ENCODE measurements at places on chromosomes 3 and 15.
A peak's percentile ranks its signal among the peaks of the same experiment; 100 is the strongest.

GRCh38 chr15:65870889-65871533 lies 1.7 kb downstream of the RAB11A start:
- DNase-seq, result no peak

GRCh38 chr3:71931922-71932321 lies 147.0 kb upstream of the PROK2 start:
- DNase-seq, result no peak

GRCh38 chr15:65987100-65987499 lies 117.8 kb downstream of the RAB11A start:
- DNase-seq, result no peak

DNA sequence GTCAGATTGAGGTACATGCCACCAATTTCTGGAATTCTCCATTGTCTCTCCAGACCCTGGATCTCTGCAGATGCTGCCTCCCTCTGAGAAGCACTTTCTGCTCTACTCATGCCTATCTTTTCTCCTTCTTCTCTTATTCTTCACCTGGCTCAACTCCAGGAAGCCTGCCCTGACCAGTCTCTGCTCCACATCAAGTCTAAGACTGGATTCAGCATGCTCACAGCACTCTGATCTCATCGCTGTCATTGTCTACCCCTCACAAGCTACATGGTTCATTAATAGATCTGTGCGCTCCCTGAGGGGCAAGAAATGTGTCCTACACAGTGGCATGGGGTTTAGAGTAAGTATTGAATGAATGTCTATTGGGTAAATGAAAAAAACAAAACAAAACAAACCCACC lies 38.7 kb downstream of the CCR4 start:
- DNase-seq, result no peak

GRCh38 chr3:192371870-192372400 lies 355.4 kb downstream of the FGF12 start:
- DNase-seq, result no peak

GRCh38 chr15:63601704-63602185 lies 4.6 kb downstream of the FBXL22 start:
- no peak for DNase-seq

DNA sequence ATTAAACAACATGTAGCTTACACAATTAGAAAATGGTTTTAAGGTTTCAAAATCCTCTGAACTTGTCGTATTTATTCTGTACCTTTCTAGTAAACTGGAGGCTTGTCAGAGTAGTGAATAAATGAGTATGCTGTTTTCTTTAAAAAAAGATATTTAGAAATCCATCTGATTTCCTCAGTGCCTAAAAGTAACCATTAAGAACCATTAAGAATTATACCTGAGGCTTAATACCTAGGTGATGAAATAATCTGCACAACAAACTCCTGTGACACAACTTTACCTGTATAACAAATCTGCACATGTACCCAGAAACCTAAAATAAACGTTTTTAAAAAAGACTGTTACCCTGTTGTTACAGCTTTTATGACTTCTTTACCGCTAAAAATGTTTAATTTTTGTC lies 143.0 kb upstream of the SOX2 start:
- DNase-seq, result no peak

GRCh38 chr3:156389449-156389950 lies 165.4 kb downstream of the SSR3 start:
- no peak for DNase-seq

DNA sequence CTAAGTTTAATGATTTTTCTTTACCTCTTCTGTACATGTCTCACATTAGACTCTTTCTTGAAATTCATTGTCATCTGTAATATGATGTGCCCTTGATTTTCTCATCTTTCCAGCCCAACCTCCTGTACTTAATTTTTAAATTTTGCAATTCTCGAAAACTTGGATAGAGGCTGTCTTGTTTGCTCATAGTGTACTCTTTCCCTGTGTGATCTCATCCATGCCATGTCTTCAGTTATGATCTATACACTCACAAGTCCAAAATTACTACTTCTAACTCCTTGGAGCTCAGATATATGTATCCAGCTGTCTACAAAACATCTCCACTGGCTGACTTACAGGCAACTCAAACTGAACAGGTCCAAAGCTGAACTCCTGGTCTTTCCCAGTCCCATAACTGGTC lies 42.2 kb downstream of the CD200 start:
- no peak for DNase-seq

GRCh38 chr3:44042772-44043171 lies 198.9 kb upstream of the TOPAZ1 start:
- no peak for DNase-seq

- no peak for DNase-seq
Observed at GRCh38 chr15:48572823-48573222, 72.7 kb downstream of the FBN1 start.

- DNase-seq, result no peak
Observed at GRCh38 chr3:128999102-128999501, 2.0 kb upstream of the EFCC1 start.

DNA sequence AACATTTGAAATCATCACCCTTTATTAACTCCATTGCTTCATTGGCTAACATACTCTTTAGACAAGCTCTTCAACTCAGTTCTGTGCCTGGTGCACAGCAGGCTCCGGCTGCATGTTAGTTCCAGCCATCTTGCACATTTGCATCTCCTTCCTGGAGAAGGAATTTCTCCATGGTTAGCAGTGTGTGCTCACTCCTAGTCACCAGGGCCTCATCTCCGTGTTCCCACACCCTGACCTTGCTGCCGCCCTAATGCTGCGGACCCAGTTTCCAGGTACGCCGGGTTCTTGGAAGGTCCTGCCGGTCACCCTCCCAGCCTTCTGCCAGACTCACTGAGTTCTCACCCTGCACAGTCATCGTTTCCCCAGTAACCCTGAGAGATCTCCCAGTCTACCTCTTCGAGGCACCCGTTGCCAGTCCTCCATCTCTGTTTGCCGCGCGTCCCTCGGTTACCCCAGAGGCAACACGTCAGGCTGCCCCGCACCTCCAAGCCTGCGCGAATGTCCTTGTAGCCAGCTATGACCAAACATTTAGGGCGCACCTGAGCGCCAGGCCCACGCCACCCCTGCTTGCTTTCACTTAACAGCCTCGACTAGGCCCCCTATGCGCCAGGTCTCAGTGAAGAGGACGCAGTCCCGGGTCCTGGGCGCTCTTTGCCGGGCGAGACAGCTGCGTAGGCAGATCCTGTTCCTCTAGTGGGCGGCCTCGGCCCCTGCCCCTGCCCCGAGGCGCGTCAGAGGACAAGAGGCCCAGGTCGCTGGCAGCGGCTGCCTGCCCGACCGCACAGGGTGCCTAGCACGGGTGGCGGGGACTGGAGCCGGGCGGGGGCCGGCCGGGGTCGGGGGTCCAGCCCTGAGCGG lies 747 bp upstream of the ZNF592 start:
- peak; percentile 77 for DNase-seq

DNA sequence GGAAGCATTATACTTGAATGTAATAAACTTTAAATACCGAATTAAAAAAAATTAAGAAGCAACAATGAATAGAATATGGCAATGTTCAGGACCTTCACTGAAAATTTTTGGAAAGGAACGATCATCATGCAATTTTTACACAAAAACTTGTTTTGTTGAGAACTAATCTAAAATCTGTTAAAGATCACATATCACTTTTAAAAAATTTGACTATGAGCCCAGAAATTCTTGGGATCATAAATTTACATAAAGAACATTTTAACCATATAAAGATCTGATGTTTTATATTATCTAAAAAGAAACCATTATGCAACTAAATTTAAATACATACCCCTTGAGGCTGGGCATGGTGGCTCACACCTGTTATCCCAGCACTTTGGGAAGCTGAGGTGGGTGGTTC lies 76.2 kb upstream of the MELTF start:
- DNase-seq, result no peak

DNA sequence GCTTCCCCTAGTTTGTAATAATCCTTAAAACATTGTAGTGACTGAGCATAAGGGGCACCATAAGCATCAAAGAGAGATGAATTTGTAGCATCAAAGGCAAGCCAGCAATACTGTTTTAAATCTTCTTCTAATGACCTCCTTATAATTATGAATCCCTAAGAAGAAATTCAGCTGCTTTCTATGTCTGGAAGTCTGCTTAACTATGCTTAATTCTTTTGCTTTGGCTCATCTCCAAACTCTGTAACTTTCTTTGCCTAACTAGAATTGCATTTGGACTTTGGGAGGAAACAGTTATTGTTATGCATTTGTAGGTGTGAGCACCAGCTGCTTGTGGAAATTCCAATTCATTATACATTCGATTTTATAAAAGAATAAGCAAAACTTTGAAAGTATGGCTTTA lies 117.7 kb upstream of the SPATA16 start:
- no peak for DNase-seq

- DNase-seq, result no peak
Observed at GRCh38 chr3:157573780-157574378, 70.7 kb upstream of the VEPH1 start.

GRCh38 chr3:60017631-60018030 lies 967.8 kb upstream of the CFAP20DC start:
- peak; percentile 78 for DNase-seq

- no peak for DNase-seq
Observed at GRCh38 chr3:18416332-18416731, 8.8 kb downstream of the SATB1 start.

- DNase-seq, result no peak
Observed at GRCh38 chr15:39429898-39430357, 151.0 kb upstream of the THBS1 start.

DNA sequence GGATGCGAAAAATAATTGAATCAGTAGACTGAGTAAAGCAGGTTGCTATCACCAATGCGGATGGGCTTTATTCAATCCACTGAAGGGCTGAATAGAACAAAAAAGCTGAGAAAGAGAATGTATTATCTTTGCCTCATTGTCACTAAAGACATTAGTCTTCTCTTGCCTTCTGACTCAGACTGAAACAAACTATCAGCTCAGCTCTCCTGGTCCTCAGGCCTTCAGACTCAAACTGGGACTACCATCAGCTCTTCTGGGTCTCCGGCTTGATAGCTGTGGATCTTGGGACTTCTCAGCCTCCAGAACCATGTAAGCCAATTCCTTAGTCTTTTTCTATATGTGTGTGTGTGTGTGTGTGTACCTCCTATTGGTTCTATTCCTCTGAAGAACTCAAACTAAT lies 12.6 kb downstream of the IFT57 start:
- DNase-seq, result no peak

DNA sequence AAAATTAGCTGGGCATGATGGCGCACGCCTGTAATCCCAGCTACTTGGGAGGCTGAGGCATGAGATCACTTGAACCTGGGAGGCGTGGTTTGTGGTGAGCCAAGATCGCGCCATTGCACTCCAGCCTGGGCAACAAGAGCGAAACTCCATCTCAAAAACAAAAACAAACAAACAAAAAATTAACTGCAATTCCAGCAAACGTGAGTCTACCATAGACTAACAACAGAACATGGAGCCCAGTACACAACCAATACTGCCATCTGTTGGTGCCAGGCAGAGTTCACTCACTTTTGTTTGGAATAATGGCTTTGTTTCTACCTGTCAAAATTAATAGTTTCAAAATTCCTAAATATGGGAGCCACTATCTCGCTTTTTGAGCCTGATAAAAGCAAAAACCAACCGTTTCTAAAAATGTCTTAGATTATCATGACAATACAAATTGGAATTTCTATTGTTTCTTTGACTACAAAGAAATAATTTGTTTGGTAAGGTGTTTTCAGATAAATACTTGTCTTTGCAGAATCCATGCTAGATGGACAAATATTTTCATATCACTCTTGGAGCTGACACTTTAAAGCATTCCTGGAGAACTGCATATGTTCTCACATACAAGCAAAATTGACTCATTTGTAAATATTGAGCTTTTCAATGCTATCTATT lies 45.0 kb downstream of the GPR176 start:
- peak; percentile 9 for DNase-seq

DNA sequence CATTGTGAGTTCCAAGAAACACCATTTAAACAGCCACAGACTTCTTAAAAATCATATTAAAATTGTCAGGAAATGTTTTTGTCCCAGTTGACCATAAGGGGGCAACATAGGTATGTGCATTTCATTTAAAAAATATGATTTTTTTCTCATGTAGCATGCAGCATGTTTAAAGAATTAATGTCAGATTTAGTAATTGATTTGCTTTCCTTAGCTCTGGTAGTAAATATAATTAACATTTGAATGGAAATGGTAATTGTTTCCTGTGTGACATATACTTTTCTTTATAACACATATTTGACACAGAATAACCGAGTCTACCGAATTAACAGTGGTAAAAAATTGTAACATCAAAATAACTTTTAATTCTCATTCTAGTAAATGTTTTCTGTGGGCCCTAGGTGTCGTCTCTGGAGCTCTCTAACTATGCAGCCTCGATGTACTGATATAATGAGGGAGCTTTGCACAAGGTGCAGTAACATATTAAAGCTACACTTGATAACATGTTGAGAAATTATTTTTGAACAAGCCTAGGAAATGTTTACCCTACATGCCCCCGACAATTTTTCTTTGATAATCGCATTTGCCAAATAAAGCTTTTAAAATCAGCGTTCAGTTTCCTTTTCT lies 34.9 kb downstream of the NXPE3 start:
- no peak for DNase-seq

GRCh38 chr3:155853214-155854140 lies 750 bp downstream of the SLC33A1 start:
- peak; percentile 45 for DNase-seq

GRCh38 chr3:42773409-42773751 lies 327 bp upstream of the CCDC13 start:
- DNase-seq, result no peak

- no peak for DNase-seq
Observed at GRCh38 chr3:53531749-53532148, 37.3 kb downstream of the CACNA1D start.

- DNase-seq, result no peak
Observed at GRCh38 chr3:136919799-136920580, 37.8 kb upstream of the IL20RB start.

DNA sequence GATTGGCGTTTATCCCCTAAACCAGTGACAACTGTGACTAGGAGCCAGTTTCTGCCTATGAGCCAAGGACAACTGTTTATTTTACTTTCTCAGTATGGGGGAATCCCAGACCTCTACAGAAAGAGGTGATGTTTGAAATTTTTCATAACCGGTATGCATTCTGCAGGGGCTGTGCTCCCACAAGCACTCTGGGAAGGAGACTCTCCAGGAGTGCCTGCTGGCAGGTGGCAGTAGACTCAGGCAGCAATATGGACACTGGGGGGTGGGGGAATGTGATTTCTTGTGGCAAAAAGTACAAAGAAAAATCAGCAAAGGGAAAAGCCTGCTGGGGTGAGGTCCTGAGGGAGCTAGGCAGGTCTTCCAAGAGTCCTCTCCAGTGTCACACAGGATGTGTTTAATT lies 5.9 kb downstream of the TGM4 start:
- DNase-seq, result no peak

GRCh38 chr15:80613762-80614365 lies 81.2 kb upstream of the ABHD17C start:
- no peak for DNase-seq

- no peak for DNase-seq
Observed at GRCh38 chr15:79811406-79812405, 85.1 kb downstream of the MTHFS start.

DNA sequence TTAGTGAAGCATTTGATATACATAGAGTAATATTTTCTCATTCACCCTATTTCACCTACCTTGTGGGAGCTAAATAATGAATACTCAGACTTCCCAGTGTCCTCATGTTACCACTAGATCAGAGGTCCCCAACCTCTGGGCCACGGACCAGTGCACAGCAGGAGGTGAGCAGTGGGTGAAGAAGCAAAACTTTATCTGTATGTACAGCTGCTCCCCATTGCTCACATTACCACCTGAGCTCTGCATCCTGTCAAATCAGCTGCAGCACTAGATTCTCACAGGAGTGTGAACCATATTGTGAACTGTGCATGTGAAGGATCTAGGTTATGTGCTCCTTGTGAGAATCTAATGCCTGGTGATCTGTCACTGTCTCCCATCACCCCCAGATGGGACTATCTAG lies 79.4 kb downstream of the RETNLB start:
- no peak for DNase-seq

Data from stimulated activated CD4-positive, alpha-beta T cell treated with anti-CD3 and anti-CD28 coated beads, Interleukin-1b, Interleukin-23, amount 100 ng/mL, for 48 hours (primary cell).